ENCODE measurements at places on chromosomes 12 and 14.

- DNase-seq: no peak
Measured at GRCh38 chr12:5963515-5963914, 18.5 kb upstream of the ANO2 start.

DNA sequence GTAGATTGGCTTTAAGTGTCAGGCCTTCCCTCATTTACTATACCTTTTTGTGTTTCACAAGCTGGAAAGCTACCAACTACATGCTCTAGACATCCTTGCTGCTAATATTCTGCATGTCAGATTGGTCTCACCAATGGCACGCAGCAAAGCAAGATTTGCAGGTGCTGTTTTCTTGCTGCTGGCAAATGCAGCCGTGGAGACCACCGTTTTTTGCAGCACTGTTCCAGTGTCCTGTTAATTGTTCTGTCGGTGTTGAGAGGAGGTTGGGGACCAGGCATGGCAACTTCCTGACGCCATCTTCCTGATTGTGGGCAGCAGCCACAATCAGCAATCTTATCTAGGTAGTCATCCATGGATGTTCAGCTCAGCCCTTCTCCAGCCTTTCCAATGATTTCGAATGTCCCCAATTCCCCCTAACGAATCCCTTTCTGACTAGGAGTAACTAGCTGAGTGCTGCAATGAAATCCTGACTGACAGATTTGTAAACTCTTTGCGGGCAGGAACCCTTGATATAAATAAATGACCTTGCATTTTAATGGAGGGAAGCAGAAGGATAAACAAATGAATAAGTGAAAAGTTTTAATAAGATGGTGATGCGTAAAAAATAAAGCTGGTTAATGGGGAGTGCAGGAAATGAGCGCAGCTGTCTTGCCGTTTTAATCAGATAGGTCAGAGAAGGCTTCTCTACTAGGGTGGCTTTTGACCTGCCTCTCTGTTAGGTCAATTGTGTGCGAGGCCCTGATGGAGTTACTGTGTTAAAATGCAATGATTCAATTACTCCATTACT is 574 bp upstream of the CRADD start:
- no peak for DNase-seq

DNA sequence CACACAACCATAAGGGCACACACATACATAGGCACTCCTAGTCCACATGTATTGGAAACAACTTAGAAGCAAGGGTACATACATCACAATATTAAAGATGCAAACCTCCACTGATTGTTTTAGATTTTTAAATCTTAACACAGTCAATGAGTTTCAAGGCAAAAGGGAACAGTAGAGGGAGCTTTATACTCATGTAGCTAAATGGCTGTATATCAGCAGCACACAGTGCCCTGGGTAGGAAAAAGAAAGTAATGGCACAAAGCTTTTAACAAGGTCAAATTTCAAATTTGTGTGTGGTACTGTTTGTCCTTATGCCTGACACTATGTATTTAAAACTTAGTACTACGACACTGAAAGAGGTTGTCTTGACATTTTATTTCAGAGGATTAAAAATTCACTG is 262.0 kb downstream of the MED13L start:
- no peak for DNase-seq

- no peak for DNase-seq
Measured at GRCh38 chr12:63319386-63319785, 168.4 kb upstream of the AVPR1A start.

DNA sequence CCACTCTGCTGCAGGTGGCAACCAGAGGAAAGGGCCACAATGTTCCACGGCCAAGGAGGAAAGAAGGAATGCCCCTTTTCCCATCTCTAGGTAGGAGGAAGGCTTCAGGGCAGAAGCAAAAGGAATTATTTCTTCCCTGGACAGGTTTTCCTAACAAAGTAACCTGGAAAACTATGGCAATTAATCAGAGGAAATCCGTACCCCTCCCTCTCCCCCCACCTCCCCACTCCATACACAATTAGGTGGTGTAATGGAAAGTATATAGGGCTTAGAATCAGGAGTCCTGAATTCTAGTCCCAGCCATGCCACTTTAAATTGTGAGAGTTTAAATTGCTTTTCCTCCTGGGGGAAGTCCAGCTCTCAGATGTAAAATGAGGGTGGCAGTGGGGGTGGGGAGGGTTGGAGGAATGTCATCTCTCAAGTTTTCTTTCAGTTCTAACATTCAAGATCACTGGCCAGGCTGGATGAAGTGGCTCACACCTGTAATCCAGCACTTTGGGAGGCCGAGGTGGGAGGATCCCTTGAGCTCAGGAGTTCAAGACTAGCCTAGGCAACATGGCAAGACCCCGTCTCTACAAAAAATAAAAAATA is 1.7 kb downstream of the DHH start:
- DNase-seq: no peak

- no peak for DNase-seq
Measured at GRCh38 chr12:66345956-66346355, 43.7 kb downstream of the HELB start.

GRCh38 chr12:67315661-67316060 is 46.5 kb downstream of the CAND1 start:
- no peak for DNase-seq

GRCh38 chr14:90871605-90872233 is 55.5 kb upstream of the TTC7B start:
- DNase-seq: no peak

GRCh38 chr12:497501-498160 is 37.9 kb downstream of the B4GALNT3 start:
- DNase-seq: no peak

DNA sequence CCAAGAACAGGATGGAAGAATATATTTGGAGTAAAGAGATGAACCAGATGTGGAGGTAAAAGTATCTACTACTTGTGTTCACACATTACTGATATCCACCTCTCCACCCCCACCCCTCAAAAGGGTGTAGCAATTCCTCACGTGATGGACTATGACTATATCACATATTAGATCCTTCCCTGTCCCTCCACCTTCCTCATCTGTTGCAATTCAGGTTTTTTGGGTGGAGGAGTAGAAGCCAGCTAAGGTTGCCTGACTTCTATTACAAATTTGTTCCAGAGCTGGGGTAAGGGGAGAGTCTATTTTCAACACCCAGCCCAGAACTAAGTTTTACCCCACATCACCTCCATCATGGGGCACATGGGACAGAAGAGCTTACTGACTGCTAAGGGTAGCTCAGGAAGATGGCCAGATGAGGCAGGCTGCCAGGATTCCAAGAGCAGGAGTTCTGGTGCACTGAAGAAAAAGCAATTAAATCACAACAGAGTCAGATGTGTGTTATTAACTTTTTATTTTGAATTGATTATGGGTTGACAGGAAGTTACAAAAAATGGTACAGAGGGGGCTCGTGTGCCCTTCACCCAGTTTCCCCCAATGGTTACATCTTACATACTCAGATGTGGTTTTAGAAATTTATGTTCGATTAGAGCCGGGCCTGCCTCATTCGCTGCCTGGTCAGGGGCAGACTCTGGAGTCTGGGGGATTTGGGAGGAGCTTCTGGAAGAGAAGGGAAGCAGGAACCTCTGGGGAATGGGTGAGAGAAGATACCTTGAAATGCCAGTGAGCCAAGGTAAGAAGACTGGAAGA is 2.1 kb downstream of the RNASE13 start:
- no peak for DNase-seq

- no peak for DNase-seq
Measured at GRCh38 chr14:61106271-61106958, 125.4 kb downstream of the SLC38A6 start.

DNA sequence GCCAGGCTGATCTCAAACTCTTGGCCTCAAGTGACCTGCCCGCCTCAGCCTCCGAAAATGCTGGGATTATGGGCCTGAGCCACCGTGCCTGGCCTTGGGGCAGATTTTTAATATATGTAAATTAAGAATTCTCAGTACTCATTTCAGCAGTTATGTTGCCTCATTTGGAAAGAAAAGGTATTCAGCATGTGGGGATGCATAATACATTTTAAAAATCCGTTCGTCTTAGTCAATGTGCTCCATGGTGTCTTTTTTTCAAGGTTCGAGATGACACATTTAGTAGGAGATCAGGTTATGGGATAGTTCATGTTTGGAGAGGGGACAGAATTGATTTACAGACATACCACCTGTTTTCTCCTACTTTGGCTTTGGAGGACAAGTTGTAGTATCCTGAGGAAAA is 10.2 kb downstream of the SYNE2 start:
- DNase-seq: no peak

- no peak for DNase-seq
Measured at GRCh38 chr14:22512106-22512814, 76.8 kb downstream of the DAD1 start.

GRCh38 chr12:56188778-56189098 is 545 bp downstream of the SMARCC2 start:
- DNase-seq: no peak

- DNase-seq: no peak
Measured at GRCh38 chr14:63147018-63147417, 57.2 kb upstream of the RHOJ start.

- DNase-seq: no peak
Measured at GRCh38 chr12:79069009-79069408, 204.4 kb downstream of the SYT1 start.

DNA sequence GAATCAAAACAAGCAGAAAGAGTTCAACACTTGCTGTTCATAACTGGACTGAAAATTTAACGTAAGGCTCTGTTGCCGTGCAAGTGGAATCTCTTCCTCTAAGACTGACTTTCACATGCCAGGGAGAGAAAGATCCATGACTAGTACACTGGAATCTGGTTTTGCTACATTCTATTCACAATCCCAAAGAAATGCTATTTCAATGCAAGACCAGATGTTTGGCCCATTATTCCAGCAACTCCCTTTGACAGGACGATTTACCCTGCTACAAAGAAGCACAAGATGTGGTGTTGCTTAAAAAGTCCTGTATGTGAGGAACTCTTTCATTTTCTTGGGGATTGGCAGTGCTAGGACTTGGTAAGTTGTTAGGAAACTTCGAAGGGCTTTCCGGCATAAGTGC is 17.4 kb downstream of the RFC5 start:
- no peak for DNase-seq

- no peak for DNase-seq
Measured at GRCh38 chr14:101966742-101967141, 2.4 kb downstream of the DYNC1H1 start.

- DNase-seq: no peak
Measured at GRCh38 chr14:92437309-92437708, 76.3 kb upstream of the RIN3 start.

DNA sequence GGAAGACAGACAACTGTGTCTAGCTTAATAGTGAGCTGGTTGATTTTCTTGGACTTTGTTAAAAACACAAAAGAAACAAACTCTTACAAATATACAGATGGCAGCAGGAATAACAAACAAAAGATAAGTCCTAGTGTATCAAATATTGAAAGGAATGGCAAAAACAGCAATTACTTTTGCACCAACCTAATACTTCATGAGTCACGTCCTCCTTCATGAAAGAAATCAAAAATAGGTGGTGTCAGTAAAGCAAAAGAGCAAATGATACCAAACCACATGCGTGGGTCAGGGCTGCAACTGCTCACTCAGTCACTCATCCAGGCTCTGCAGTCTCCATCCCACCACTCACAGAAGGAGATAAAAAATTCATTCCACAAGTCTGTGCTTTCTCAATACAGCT is 11.8 kb downstream of the ATG14 start:
- no peak for DNase-seq

GRCh38 chr14:92652413-92653151 is 95.8 kb downstream of the LGMN start:
- no peak for DNase-seq

- DNase-seq: no peak
Measured at GRCh38 chr12:68007466-68007865, 18.2 kb downstream of the IFNG-AS1 start.

- no peak for DNase-seq
Measured at GRCh38 chr12:16675438-16675837, 69.5 kb upstream of the LMO3 start.
